OCI-M1 (cell line): ENCODE measurements at places on chromosomes 12 and 14.

GRCh38 chr12:57755454-57756372, 810 bp downstream of the MARCHF9 start:
- no peak for DNase-seq

DNA sequence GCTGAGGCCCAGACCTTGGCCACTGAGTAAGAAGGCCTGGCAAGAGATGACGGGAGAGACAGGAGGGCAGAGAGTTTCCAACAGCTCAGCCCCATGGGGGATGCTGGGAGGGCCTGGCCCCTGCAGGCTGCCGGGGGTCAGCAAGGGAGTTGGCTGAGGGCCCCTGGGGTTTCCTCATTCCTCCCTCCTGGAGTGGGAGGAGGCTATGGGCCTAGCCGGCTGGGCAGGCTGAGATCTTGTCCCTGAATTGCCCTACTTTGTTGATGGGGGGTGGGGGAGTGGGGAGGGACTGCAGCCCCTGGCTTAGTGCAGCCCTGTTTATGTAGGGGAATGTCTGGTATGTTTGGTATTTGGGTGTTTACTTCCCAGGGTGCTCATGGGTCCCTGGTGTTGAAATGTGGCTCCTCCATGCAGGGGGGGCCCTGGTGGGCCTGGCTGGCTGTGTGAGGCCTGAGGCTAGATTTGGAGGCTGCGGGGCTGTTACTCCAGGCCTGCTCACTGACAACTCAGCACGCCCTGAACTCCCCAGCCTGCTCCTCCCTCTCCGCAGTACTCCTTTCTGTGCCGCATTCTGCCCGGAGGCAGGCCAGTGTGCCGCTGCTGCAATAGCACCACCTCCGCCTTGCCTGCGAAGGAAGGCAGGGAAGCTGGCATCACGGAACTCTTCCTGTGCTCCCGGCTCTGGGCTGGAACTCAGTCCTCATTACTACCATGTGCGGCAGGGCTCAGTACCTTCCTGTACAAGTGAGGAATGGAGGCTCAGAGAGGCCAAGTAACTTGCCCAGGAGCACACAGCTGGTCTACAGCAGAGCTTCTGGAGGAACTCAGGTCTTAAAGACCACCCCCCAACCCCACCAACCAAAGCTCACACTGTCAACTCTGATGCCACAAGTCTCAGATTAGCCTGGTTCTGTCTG, 25.3 kb downstream of the JDP2 start:
- DNase-seq, result no peak

GRCh38 chr12:102095677-102096263, 24.1 kb downstream of the NUP37 start:
- DNase-seq, result peak; percentile 70

DNA sequence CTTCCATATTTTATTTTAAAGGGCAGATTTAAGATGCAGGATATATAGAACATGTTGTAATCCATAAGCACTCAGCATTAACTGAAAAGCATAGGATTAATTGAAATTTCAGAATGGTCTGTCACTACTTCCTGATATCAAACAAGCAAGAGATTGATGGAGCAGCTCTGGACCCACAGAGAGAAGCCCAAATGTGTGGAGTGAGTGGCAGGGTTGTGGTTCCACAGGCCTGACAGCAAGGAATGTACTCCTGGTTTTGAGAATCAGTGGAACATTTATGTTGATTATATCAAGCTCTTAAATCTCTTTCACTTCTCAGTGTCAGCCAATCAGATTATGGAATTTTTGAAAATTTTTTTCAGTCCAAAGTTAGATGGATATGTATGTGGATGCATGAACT, 267.6 kb upstream of the PRICKLE1 start:
- no peak for DNase-seq

- DNase-seq, result peak; percentile 93
Observed at GRCh38 chr14:49852301-49853157, at the start of gene NEMF. Gene NEMF (minus strand): TSS chr14:49852788. CDS start chr14:49852753, 35 bp downstream.

GRCh38 chr14:54462048-54462447, 20.9 kb upstream of the CNIH1 start:
- no peak for DNase-seq

GRCh38 chr14:99040711-99041110, 231.3 kb downstream of the BCL11B start:
- no peak for DNase-seq

DNA sequence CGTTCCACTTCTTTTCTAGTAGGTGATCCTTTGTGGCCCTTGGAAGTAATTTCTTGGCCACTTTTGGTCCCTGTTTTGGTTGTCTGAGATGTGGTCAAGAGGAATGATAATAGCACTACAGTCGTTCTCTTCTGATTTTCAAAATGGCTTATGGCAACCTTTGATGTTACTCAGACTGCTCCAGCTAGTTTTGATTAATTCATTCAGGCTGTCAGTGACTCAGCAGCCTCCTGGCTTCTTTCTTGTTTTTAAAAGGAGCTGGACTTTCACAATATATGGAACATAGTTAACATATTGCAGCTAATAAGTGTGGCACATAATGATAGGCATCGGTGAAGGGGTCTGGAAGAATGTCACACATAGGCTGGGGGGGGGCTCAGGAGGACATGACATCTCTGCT, 47.3 kb downstream of the WDR20 start:
- no peak for DNase-seq

DNA sequence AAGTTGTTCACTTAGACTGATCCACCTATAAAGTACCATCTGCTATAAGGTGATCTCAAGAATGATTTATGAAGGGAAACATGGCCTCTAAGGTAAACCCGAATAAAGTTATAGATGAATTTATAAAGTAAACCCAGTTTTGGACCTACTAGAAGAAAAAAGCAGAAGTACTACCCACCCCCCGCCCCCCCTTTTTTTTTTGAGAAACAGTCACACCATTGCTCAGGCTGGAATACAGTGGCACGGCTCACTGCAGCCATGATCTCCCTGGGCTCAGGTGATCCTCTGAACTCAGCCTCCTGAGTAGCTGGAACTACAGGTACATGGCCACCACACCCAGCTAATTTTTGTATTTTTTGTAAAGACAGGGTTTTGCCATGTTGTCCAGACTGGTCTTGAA, 3.9 kb downstream of the ENTPD5 start:
- DNase-seq, result peak; percentile 50

- DNase-seq, result no peak
Observed at GRCh38 chr14:51607711-51608110, 44.0 kb upstream of the FRMD6 start.

DNA sequence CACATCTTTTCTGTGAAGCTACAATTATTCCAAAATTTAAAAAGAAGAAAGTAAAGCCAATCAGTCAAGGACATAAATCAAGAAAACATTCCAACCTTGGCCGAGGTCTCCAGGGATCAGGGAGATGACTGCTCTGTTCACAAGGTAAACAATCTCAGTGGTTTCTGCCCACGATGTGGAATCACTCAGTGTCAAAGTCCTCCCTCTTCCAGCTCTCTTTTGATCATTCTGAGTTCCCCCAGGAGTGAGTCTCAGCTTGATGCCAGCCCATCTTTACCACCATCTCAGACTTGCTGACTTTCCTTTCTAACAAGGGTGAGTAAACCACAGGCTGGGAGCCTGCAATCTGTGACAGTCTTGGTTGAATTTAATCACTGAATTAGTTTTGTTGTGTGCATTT, 4.8 kb upstream of the SERPINA9 start:
- DNase-seq, result no peak

GRCh38 chr12:105253866-105254513, 18.0 kb upstream of the APPL2 start:
- DNase-seq, result no peak

GRCh38 chr12:85277191-85277590, 2.8 kb upstream of the ALX1 start:
- DNase-seq, result no peak

DNA sequence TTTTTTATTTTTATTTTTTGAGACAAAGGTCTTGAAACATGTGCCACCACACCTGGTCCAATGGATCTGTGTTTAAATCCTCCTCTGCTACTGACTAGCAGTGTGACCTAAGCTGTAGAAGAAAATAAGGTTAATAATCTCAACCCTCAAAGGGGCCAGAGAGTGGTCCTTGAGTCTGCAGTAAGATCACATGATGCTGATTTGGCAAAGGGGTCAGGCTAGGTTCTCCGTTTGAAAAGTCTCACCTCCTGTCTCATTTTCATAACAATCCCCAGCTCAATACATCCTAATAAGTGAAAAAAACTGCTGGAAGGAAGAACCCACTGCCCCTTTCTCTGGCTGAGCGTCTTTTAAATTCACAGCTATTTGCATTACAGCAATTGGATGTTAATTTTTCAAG, 8.0 kb upstream of the TEP1 start:
- no peak for DNase-seq

- DNase-seq, result no peak
Observed at GRCh38 chr14:77035267-77035666, 6.8 kb upstream of the IRF2BPL start.

GRCh38 chr12:34166427-34167060, 144.2 kb downstream of the ALG10 start:
- no peak for DNase-seq

- no peak for DNase-seq
Observed at GRCh38 chr12:84357314-84357713, 555.3 kb downstream of the SLC6A15 start.

GRCh38 chr14:61456720-61457119, 135.3 kb downstream of the PRKCH start:
- DNase-seq, result peak; percentile 77

- DNase-seq, result peak; percentile 77
Observed at GRCh38 chr12:53378724-53379388, 1.1 kb upstream of the SP1 start.

- DNase-seq, result no peak
Observed at GRCh38 chr12:27163048-27163715, 80.8 kb upstream of the C12orf71 start.

- no peak for DNase-seq
Observed at GRCh38 chr12:47554046-47554653, 151.7 kb downstream of the RPAP3 start.

GRCh38 chr14:102532204-102532658, 22.7 kb upstream of the ANKRD9 start:
- DNase-seq, result no peak

- DNase-seq, result no peak
Observed at GRCh38 chr14:100034961-100035500, 30.2 kb upstream of the EVL start.

DNA sequence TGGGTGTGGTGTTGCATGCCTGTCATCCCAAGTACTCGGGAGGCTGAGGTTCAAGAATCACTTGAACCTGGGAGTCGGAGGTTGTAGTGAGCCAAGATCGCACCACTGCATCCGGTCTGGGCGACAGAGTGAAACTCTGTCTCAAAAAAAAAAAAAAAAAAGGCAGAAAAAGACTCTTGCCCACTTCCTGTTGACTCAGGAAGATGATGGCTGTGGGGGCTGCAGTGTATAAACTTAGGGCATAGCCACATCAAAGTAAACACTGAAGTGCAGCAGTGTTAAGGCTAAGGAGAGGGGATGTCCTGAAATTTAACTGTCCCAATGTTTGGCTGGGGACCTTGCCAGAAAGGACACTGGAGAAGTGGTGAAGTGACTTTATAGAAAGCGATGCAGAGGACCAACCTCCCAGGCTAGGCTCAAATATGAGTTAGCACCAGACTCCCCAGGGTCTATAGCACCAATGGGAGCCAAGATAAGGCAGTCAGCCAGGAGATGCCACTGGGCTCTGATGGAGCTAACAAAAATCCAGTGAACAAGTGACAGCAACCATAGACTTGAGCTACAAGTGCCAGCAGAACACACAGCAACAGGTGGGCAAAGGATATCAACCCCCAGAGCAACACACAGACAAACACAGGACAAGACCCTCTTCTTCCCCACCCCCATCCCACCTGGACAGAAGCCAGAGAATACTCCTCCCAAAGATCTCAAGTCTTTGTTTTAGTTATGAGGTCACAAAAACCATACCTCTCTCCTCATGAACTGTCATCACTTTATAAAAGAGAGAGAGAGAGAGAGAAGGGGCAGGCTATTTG, 28.0 kb downstream of the NELL2 start:
- no peak for DNase-seq

GRCh38 chr12:18436170-18436569, 174.9 kb downstream of the PIK3C2G start:
- DNase-seq, result no peak

GRCh38 chr14:59028476-59029202, 159.8 kb upstream of the DAAM1 start:
- DNase-seq, result peak; percentile 59

GRCh38 chr14:57029620-57030253, 219.5 kb upstream of the OTX2 start:
- no peak for DNase-seq

- no peak for DNase-seq
Observed at GRCh38 chr12:116455540-116456329, 103.4 kb upstream of the MAP1LC3B2 start.

- no peak for DNase-seq
Observed at GRCh38 chr12:3257411-3257810, 180.2 kb downstream of the TSPAN9 start.

GRCh38 chr12:69052613-69053408, 119.8 kb upstream of the CPM start:
- DNase-seq, result no peak

DNA sequence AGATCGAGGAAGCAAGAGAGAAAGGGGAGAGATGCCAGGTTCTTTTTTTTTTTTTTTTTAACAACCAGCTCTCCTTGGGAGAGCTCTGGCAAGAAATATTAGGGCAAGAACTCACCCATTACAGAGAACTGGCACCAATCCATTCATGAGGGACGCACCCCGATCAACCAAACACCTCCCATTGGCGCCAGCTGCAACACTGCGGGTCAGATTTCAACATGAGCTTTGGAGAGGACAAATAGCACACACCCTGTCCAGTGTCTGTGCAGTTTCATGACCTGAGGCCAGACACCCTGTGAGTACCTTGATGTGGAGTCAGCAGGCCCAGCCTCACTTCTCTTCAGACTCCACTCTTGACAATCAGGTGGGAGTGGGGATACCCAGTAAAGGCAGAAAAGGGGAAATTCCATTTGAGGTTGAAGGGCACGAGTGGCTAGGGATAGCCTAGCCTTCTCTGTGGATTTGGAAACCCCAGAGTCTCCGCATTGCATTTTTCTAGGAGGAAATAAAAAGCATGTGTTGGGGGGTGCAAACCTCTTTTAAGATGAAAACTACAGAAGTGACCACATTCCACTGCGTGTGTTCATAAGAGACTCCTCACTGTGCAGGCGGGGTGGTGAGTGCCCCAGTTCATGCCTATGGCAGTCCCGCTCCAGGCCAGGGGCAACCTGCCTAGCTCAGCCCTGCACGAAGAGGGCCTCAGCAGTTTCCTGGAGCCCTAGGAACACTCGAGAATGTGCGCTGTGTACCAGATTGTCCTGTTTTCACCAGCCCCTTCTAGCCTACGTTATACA, 42.4 kb upstream of the GPATCH2L start:
- no peak for DNase-seq

DNA sequence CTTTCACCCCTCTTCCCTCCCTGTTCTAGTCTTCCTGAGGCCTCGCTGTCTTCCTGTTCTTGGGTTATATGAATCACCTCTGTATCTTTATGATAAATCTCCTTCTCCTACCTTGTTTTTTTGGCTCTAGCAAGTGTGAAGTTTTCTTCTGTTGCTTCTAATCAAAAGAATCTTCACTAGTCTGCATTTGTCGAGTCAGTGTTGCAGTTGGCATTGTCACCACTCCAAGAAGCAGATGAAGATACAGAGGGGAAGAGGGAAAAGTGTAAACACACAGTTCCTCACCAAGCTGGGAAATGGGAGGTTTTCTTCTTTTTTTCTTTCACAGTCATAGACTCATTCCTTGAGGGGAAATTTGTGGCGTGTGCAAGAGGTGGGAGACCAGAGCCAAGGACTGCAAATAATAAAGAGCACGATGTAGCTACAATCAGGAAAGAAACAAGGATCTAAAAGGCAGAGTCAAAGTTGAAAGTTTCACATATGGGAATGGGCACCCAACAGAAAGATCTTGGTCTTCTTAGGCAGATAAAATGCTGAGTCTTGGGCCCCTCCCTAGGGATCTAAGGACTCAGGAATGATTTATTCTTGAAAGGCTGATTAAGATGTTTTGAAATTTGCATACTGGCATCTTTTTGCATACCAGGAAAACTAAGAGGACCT, 22.2 kb upstream of the PRICKLE1 start:
- DNase-seq, result no peak
